ENCODE measurements at places on chromosomes 4 and X.

- DNase-seq: no peak
These were observed 48.0 kb downstream of the CXXC4 start for GRCh38 chr4:104446431-104447278.

GRCh38 chr4:17809667-17810066 is 890 bp downstream of the DCAF16 start:
- DNase-seq: no peak

- DNase-seq: no peak
These were observed 1.2 kb upstream of the UBA6 start for GRCh38 chr4:67702166-67702565.

DNA sequence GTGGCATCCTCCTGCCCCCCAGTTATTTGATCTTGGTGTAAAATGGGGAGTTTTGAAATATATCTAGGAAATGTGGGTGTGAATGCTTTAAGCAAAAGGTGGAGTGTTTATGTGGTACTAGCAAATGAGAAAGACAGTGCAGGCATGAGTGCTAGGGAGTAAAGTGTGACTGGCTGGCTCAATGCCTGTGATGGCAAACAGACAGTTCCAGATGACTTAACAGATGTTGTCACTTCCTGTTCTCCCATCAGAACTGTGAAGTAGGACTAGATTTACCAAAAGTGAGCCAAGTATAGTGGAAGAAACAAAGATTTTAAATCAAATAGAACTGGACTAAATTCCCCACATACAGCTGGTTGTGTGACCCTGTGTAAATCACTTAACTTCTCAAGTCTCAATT is 8.4 kb upstream of the AMOT start:
- DNase-seq: no peak

DNA sequence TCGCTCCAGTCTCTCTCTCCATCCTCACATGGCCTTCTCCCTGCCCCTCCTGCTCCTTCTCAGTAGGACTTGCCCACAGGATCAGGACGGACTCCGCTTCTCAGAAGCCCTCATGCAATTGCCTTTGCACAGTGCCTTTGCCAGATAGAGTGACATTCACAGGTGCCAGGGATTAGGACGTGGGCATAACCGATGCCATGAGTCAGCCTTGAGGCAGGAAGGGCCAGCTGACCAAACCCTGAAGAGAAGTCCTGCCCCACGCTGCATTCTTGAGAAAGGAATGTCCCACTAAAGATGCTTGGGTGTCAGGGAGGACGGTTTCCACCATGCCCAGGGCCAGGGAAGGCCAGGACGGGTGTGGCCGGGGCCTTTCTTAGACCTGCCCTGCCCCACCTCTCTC is 6.6 kb upstream of the GRPEL1 start:
- DNase-seq: no peak

DNA sequence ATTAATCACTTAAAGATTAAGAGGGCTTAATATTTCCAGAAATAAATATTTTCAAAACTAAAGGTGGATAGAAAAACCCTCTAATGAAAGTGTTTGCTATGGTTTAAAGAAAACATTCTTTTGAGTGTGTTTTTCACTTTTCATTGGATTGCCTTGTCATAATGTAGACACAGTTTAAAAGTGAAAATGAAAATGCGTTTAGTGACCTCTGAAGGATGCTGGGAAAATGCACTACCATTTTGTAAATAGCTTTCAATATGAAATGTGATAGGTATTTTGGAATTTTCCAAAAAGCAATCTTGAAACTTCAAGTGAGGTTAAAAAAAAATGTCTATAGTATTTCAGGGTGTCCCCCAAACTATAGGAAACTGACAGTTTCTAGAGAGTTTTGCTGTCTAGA is 642.2 kb downstream of the C4orf33 start:
- DNase-seq: no peak

DNA sequence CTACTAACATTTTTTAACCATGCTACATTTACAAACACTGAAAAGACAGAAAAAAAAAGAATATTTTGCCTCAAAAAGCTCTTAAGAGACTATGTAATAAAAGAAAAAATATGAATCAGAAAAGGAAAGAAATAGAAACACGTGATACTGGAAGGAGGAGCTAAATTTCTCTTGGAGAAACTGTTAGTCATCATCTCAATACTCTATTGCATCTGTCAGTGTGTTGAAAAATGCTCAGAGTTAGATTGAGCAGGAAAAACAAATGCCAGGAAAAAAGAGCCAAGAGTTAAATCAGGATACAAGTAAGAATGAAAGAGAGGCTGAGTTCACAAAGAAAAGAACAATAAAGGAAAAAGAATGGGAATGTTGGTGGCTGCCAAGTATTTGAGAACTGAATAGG is 2.6 kb downstream of the RAB28 start:
- DNase-seq: no peak

GRCh38 chr4:3408793-3409330 is 32.9 kb upstream of the HGFAC start:
- no peak for DNase-seq
